ENCODE measurements at places on chromosomes 1 and 21.

DNA sequence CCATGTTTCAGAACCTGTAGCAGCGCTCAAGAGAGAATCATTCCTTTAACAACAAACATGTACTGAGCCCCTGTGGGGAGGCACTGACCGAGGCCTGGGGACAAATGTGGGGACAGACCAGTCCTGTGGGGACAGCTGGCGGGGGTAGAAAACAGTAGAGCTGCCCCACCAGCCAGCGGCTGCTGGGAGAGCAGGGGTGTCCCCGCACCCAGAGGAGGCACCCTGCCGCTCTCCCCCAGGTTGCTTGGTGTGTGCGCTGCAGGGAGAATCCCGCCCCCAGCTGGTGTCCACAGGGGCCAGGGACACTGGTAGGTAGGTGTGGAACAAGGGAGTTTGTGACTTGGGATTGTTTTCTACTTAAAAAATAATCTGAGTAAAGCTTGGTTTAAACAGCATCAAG, 62.1 kb downstream of the ADARB1 start:
- no peak for DNase-seq

- no peak for DNase-seq
Observed at GRCh38 chr1:85356130-85356529, 79.7 kb upstream of the BCL10 start.

GRCh38 chr1:91777196-91777595, 108.8 kb downstream of the TGFBR3 start:
- DNase-seq, result no peak

DNA sequence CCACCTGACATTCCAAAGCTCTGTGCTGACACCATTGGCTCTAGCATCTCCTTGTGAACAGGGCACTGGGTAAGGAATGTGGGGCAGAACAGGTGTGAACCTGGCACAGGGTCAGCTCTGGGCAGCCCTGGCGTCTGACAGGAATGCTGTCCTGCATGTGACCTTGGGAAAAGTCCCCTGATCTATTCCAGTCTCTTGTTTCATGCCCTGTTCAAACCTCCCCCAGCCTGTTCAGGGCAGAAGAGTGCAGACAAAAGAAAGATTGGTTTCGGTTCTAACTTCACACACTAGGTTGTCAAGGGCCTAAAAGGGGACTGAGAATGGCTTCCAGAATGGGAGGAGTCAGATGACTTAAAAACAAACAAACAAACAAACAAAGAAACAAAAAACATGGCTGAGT, 27.6 kb upstream of the SDHB start:
- no peak for DNase-seq

- no peak for DNase-seq
Observed at GRCh38 chr21:35159881-35160280, 110.8 kb upstream of the RUNX1 start.

GRCh38 chr21:29074783-29075182, 1.3 kb upstream of the CCT8 start:
- DNase-seq, result no peak

- no peak for DNase-seq
Observed at GRCh38 chr1:32047701-32048100, 25.0 kb upstream of the TMEM39B start.

DNA sequence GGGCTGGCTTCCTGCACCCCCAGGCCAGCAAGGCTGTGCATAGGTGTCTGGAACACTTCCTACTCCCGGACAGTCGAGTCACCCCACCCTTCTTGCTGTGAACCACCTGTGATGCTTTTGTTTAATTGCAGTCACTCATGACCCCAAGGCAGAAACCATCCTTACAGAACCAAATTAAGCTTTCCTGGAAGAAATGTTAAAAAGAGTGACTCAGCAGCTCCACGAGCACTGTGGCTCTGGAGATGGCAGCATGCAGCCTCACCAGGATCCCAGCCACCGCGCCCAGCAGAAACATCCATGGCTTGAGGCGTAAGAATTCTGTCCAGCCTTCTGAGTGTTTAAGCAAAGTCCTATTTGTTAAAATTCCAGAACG, 28.8 kb downstream of the SNAP47 start:
- DNase-seq, result no peak

DNA sequence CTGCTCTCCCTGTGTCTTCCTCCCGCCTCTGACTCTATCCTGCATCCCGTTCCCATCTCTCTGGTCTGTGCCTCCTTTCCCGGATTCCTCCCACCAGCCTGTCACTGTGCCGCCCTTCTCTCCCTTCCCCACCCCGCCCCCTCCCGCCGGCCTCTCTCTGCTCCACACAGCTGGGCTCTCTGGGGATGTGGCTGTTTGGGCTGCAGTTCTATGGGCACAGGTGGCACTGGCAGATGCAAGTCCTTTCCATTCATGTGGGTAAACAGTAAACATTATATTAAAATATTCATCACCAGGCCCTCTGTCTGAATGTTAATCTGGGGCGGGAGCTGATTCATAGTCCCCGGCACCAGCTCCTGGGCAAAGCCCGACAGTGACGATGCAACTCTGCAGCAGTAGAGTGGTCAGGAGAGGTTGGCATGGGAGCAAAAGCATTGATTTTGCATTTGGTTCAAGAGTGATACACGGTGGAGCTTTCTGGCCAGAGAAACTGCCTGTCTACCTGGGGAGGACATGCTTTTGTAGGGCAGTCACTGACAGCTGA, 249.3 kb downstream of the TNR start:
- no peak for DNase-seq

DNA sequence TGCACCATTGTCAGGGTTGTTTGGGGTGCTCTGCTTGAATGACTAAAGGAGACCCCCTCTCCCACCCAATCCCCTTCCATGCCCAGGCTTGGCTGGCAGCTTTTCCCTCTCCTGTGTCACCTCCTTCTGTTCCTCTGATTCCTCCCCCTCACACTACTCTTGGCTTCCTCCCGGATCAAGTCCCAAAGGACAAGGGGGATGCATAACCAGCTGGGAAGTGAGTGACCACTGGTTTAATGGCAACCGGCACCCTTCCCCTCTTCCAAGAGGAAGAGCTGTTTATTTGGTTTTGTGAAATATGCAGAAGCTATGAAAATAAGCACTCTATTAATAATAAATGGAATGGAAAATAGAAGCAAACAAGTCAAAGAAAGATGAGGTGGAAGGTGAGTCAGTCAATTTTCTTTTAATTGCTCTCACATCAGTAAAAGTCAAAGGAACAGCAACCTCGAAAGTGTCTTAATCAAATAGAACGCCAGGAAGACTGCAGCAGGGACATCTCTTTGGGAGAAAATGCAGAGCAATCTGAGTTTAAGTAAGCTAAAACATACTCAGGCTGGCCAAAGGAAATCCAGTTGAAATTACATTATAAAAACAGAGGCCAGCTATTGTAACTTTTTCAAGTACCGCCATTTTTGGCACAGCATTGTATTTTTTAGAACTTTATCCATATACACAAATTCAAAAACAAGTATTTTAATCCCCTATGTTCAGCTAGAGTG, 322.5 kb downstream of the SIPA1L2 start:
- DNase-seq, result no peak

GRCh38 chr1:40155910-40156309, 5.3 kb upstream of the RLF start:
- DNase-seq, result no peak

- no peak for DNase-seq
Observed at GRCh38 chr1:25209516-25209915, 22.8 kb downstream of the SYF2 start.

DNA sequence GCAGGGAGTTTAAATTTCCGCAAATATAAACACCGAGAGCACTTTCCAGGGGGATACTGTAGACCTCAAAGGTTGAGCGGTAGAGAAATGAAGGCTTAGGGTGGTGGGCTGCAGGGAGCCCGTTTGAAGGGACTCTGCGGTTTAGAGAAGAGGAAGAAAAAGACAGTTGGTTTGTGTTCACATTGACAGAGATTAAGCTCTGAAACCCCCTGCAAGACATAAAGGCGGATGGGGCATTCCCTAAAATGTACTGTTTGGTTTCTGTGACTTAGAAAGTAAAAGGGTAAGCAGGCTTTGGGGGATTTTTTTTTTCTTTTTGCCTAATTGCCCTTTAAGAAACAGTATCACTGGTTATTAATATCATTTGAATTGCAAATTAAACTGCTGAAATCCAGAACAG, 1.3 kb downstream of the KAZN start:
- no peak for DNase-seq

DNA sequence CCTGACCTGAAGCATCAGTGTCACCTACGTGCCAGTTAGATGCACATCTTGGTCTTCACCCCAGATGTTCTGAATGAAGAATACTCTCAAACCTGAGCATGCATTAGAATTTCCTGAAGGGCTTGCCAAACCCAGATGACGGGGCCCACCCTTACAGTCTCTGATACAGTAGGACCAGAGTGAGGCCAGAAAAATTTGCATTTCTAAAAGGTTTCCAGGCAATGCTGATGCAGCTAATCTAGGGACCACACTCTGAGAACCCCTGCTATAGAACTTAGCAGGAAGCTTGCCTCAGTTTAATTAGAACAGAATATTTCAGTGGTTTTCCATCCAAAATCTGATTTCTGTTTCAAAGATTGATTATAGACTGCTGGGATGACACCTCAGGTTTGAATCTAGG, 9.9 kb upstream of the CTBS start:
- no peak for DNase-seq

- peak; percentile 14 for DNase-seq
Observed at GRCh38 chr1:53893999-53894636, at the start of gene DIO1. DIO1 (plus strand) TSS chr1:53894187; CDS start chr1:53894211, 24 bp downstream.

DNA sequence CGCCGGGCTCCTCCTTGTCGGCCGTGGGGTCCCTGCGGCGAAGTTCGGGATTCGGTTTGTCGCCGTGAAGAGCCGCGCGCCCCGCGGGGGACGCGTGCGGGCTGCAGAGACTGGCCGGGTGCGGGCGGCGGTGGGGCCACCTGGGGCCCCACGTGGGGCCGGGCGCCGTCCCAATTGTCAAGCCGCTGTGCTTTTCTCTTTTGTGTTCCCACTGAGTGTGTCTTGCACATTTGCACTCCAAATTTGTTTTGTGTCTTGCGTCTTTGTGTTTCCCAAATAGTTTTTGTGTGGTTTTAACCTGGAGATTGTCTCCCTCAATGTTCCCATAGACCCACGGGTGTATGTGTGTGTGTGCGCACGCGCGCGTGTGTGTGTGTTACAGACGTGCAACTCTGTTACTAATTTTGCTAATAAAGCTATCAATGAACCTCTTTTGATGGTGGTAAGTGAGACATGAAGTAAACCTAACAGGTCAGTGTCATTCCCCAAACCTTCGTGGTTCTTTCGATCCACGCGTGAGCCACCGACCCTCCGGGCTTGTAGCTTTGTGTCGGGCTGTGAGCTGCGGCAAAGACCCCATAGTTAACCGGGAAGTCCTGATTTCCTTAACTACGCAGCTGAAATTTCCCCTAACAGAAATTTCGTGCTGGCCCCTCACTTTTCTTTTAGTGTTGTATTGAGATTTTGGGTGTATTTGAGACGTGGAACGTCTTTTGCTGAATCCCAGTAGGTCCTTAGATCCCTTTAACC, 708 bp downstream of the PRDM2 start:
- DNase-seq, result peak; percentile 43

- DNase-seq, result no peak
Observed at GRCh38 chr1:245742896-245743295, 588.1 kb downstream of the KIF26B start.

DNA sequence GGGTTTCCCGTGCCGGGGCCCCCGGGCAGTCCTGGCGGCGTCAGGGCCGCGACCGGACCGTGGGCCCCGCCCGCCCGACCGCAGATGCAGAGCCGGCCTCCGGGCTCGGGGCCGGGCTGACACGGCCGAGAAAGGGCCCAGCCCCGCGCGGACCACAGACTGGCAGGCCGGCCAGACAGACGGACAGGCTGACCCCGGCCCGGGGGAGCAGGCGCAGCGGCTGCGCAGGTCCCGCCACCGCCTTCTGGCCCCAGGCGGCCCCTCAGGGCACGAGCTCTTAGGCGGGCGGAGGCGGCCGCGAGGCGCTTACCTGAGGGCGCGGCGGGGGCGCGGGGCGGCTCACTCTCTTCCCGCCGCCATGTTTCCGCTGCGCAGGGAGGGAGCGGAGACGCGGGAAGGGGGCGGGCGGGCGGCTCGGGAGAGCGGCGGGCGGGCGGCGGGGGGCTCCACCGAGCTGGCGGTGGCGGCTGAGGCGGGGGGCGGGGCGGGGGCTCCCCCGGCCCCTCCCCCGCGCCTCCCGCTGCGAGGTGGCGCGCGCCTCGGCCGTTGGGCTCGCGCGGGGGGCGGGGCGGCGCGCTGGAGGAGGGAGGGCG, at the start of gene SCMH1:
SCMH1 (minus strand) TSS at position 558 of the 593 bp plus-strand sequence. CDS start 56,173 bp downstream, outside the sequence.
- peak; percentile 50 for DNase-seq

DNA sequence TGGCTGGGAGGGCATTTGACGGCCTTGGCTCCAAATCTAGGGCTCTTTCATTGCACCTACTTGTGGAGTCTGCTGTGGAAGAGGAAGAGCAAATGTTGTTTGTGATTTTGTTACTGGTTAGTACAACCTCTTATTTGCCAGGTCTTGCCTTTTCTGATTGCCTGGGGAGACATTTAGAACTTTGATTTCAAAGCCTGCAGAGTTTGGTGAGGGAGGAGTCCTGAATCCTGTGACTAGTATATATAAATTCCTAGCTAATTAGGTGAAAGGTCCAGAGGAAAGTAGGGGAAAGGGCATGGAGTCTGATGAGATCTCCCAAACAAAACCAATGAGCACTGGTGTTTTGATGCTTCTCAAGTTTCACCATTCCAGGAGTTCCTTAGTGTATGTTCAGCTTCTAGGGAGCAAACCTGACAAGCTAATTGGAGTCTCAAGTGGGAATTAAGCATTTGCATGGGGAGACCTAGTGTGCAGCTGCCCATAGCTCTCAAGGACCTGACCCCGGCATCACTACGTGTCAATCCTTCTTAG, 5.1 kb upstream of the HMGCS2 start:
- DNase-seq, result no peak

- DNase-seq, result no peak
Observed at GRCh38 chr1:37958690-37959089, 11.8 kb upstream of the INPP5B start.

GRCh38 chr1:244919320-244920282, 55.3 kb upstream of the HNRNPU start:
- DNase-seq, result no peak

DNA sequence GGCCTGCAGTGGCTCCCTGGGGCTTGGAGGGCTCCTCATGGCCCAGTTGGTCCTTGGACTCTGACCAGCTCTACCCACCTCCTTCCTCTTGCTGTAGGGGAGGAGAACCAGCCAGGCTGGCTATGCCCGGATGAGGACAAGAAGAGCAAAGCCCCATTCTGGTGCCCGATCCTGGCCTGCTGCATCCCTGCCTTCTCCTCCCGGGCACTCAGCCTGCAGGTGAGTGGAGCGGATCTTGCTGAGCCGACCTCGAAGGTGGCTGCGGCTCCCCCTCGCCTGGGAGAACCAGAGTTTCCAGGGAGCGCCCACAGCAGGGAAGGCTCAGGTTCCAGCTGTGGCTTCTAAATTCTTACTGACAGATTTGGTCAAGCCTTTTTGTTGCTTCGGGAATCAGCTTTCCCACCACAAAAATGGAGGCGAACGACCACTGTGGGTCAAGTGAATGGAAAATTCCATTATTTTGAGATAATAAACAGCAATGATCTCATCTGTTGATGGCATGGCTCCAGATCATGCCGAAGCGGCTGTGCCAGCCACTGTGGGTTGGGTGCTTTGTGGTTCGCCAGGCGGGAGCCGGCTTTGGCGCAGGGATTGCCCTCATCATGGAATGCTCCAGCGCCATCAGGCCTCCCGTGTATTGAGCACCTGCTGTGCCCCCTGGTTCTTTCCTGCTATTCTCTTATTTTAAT, 106.5 kb upstream of the ACTL8 start:
- no peak for DNase-seq

GRCh38 chr1:93729906-93730305, 48.3 kb upstream of the BCAR3 start:
- DNase-seq, result no peak

- DNase-seq, result no peak
Observed at GRCh38 chr1:4328402-4329071, 325.9 kb upstream of the AJAP1 start.
